Mesenteric fat pad (tissue), 1 donor: ENCODE measurements at places on chromosomes 2 and 18. TPM values are rescaled to one million over a fixed set of nuclear protein-coding genes. Genes with fewer than 3 reads are reported as not detected.

DNA sequence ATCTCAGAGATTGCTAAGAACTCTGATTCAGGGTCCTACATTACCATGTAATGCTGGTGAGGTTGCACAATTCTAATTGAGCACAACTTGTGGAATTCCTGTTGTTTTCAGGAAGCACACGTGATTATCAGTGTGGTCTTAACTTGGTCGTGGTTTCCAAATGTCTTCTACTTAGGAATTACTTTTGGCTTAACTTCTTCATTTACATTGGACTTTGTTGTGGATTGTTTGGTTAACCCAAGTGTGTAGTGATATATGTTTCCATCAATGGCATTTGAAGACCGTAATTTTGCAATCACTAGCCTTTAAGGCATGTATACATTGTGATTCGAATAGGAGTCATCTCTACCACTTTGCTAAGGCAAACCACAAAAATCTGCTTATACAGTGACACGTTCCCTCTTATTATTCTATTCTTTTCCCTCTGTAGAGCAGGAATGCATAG, 373.3 kb downstream of the IRS1 start:
- no peak for DNase-seq

DNA sequence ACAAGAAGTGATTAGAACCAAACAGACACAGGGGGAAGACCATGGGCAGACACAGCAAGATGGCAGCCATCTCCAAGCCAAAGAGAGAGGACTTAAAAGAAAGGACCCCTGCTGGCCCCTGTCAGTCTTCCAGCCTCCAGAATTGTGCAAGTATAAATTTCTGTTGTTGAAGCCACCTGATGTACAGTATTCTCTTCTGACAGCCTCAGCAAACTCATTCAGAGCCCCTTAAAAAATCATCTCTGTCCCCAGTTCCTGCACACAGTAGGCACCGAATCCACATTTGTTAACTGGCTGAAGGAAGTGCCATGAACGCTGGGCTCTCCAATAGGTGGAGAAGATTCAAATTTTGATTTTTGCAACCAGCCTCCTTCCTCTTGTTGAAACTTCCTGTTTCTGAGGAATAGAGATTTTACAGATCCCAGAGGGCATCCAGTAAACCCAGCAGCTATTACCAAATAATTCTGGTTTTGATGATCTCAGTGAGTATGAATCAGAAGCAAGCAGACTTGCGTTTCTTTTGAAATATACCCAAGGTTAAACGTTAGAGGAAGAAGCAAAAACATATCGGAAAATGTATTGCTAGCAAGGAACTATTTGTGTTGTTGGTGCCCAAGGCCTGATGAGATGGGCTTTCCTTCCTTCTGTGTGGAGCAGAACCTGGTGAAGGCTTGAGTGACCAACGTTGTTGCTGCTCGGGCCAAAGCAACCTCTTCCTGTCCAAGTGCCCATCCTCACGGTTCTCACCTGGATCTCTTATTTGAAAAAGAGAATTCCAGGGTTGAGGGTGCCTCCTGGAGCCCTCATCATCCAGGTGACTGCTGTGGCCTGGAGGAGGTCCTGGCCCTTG, 47.7 kb upstream of the PLB1 start:
- no peak for DNase-seq

GRCh38 chr2:203002054-203002821, 12.4 kb upstream of the NBEAL1 start:
- DNase-seq: no peak

- DNase-seq: no peak
Observed at GRCh38 chr2:157386747-157387146, 57.1 kb downstream of the CYTIP start.

DNA sequence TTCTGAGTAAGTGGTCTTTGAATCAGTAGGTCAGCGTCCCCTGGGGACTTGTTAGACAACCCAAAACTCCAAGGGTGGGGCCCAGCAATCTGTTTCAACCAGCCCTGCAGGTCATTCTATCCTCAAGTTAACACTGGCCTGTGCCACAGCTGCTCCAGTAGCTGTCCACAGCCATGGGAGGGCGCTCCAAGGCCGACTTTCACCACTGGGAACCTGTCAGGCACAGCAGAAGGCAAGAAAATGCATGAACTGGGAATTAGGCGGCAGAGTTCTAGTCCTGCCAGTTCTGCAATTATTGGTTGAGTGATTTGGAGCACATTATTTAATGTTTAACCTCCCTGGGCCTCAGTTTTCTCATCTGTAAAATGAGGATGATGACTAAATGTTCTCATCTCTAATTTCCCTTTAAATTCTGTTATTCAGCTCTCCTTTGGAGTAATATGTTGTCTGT, 17.4 kb upstream of the MRPL33 start:
- no peak for DNase-seq

DNA sequence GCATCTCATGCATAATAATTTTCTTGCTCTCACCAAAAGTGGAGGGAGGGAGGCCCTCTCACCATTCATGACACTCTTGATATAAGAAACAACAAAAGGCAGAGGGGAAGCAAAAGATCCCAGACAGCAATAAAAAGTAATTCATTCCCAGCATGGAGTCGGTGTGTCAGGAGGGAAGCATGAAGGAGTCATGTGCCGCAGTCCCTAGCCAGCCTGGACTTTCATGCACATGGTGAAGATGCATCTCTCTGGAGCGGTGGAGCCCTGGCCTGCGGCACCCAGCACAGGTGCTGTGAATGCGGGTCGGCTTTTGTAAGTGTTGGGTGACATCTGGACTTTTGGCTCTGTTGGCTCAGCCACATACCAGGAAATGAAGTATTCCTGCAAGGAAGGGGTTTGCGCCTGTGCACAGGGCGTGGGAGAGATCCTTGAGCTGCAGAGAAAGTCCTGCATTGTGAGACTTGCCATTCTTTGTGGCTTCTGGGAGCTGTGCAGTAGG, 119.4 kb downstream of the COPS8 start:
- DNase-seq: no peak

- peak; percentile 80 for DNase-seq
Observed at GRCh38 chr2:26534865-26535662, 57.1 kb upstream of the OTOF start.

DNA sequence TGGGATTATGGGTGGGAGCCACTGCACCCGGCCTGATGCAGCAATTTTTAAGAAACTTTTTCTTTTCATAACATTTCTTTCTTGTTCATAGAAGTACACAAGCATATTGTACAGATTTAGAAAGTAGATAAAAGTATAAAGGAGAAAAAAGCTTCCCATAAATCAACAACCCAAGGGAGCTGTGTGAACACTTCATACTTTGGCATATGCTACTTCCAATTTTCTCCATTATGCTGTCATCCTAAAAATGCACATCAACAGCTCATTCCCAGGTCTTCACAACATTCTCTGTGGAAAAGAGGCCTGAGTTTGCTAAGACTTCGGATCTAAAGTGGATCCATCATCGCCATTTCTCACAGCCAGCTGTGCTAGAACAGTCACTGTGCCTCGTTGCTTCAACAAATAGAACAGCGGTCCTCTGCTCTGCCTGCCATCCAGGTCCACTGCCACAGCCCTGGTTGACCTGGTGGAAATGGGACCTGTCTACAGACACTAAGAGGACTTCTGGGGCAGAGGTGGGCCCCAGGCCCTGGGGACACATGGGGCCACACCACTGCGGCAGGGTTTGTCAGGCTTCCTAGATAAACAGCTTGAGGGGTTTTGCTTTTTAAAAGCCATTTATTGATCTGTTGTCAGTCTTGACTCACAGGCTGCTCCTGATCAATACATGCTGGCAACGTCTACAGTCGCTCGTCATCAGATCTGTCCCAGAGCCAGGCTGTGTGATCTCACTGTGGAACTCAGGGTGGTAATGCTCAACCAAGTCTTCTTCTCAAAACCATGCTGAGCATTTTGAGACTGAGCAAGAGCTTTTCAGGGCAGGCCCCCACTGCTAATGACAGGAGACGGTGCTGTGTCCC, 72.7 kb upstream of the MGAT4A start:
- peak; percentile 51 for DNase-seq

Gene SKOR2
- total RNA-seq: not detected

- no peak for DNase-seq
Observed at GRCh38 chr2:204892506-204893255, 347.4 kb downstream of the PARD3B start.

- no peak for DNase-seq
Observed at GRCh38 chr2:148989882-148990493, 48.5 kb upstream of the LYPD6B start.

Gene CIDEA
- 138 TPM for total RNA-seq

DNA sequence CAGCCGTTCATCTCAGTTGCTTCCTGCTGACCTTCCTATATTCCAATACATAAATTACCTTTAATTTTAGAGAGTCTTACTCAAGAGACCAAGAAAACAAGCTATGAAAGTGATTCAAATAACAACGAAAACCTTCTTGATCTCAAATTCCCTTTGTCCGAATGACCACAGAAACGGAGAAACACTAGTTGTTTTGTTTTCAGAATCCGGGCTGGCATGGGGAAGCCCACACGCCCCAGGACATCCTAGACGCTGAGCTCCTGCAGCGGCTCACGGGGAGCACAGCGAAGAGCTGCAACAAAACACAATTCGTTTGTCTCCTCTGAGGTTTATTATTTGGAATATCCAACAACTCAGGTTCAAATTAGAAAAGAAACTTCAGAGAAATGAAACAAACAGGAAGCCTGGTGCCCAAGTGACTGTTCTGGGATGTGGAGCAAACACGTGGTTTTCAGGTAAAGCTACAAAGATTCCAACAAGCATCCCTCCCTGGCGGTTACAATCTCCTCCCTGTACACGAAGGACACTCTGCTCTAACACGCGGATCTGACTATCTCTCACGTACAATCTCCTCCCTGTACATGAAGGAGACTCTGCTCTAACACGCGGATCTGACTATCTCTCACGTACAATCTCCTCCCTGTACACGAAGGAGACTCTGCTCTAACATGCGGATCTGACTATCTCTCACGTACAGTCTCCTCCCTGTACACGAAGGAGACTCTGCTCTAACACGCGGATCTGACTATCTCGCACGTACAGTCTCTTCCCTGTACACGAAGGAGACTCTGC, 237.5 kb downstream of the TWIST2 start:
- no peak for DNase-seq

GRCh38 chr2:134818321-134818720, 20.1 kb upstream of the ACMSD start:
- no peak for DNase-seq

DNA sequence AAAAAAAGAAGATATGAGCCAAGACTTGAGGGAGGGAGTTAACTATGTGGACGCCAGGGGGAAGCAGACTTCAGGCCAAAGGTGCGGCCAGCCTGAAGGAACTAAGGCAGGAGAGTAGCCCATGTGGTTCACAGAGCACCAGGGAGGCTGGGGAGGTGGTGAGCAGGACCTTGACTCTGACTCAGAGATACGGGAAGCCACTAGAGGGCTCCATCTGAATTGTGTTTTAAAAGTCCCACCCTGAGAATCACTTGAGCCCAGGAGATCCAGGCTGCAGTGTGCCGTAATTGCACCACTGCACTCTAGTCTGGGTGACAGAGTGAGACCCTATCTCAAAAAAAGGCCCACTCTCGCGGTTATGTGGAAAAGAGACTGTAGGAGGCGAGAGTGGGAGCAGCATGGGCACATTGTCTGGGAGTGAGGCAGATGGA, 12.3 kb downstream of the CEP192 start:
- DNase-seq: no peak

GRCh38 chr2:46653539-46653938, 174.2 kb downstream of the TMEM247 start:
- DNase-seq: no peak

DNA sequence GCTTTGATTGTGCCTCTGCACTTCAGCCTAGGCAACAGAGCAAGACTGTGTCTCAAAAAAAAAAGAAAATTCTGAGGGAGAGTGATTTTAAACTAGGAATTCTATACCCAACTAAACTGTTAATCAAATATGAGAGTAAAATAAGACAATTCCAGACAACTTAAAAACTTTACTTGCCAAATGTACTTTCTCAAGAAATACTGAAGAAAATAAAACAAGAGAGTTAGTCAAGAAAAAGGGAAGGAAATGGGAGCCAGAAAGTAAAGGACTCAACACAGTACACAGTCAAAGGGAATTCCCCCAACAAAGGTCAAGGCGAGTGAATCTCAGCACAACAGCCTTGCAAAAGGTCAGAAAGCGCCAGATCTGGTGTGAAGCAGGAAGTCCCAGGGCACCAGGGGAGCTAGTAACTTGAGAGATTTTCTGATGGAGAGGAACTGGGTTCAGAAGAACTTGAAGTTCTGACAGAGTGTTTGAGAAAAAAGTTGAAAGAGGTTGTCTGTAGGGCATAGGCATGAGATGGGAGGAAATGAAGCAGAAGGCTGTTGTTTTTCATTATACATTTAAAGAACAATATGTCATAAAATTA, 22.6 kb upstream of the TBC1D8 start:
- DNase-seq: no peak

DNA sequence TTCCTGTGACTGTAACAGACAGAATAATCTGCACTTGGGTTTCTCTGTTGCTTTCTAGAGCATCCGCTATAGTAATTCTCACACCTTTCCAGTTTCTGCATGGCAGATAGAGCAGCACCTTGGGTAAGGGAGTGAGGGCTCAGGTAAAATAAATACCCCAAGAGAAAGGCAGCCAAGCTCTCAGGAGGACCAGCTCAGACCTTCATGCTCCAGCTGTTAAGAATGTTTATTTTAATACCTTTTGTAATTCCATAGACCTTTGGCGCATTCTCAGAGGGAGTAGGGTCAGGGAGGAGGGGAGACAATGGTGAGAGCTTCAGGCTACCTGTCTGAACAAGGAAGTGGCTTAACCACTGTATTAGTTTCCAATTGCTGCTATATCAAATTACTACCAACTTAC, 16.2 kb upstream of the TMEM178A start:
- no peak for DNase-seq

DNA sequence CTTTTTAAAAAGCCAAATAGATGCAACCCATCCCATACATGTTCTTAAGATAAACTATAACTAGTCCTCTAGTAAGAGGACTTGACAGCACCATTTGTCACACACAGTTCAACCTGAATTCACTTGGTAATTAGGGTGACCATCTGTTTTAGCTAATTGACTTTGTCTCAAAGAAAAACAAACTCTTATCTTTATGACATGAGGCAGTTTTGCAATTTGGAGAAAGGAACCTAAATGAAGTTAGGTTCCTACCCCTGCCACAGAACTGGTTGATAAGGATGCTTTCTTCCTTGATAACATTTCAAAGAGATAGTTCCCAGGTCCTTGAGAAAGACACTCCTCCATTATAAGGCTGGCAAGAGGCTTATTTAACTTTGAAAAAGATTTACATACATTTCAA, 57.4 kb upstream of the LRRTM1 start:
- no peak for DNase-seq
